NCI-H1436 treated with DMSO at 0.1 percent for 48 hours (cell line): ENCODE measurements at places on chromosomes 3 and 15.

DNA sequence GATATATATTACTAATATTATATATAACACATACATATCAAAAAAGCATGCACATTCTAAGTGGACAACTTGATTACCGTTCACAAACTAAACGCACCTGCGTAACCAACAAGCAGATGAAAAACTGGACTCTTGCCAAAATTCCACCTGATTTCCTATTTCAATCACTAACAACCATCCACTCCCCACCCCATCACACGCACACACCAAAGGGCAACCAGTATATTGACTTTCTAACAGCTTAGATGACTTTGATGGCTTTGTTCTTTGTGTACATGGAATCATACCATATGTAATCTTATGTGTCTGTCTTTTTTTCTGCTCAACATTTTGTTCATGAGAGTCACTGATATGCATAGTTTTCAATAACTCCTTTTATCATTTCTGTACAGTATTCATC is 496.8 kb upstream of the ARRDC4 start:
- DNase-seq, result no peak

GRCh38 chr15:31374489-31374888 is 47.9 kb downstream of the KLF13 start:
- no peak for DNase-seq

- no peak for DNase-seq
Measured at GRCh38 chr3:54870423-54870822, 57.4 kb downstream of the LRTM1 start.

- no peak for DNase-seq
Measured at GRCh38 chr3:177464392-177465256, 267.3 kb upstream of the TBL1XR1 start.

DNA sequence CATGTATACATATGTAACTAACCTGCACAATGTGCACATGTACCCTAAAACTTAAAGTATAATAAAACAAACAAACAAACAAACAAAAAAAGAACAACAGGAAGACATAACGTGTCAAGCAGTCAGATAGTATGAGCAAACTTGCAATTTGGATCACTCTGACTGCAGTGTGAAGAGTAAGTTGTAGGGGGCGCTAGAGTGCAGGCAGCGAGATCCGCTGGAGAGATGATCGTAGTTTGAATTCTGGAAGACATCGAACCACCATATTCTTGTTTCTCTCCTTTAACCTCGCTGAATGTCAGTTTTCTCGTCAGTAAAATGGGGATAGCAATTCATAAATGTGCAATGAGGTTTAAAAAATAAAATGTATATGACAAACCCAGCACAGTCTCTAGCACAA is 165.2 kb upstream of the LMCD1 start:
- DNase-seq, result no peak

- DNase-seq, result no peak
Measured at GRCh38 chr3:41365973-41366372, 166.7 kb downstream of the CTNNB1 start.

DNA sequence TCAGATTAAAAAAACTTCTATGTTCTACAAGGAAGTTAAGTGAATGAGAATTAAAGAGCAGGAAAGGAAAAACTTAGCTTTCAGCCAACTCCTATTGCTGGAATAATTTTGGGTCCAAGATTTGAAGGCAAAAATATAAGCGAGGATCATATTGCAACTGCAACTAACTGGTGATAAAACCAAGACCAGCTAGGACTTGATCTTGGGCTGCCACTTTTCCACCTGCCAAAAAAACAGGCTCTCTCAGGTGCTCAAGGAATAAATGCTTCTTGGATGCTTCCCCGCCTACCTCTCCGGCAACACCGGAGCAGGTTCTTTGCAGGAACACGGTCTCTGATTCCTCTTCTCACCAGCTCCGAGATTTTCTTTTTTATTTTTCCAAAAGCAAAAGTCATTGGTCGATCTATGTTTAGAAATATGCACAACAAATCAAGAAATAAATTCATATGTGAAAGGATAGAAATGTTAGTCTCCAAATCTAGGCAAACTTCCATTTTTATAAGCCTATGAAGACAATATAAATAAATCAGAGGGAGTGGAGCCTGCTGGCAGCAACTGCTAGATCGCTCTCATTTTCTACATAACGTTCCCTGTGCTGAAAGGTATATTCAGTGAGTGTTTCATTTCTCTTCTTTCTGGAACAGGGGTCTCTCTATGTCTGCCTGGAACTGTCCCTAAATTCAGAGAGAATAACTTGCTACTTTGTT is 241.9 kb downstream of the NTRK3 start:
- DNase-seq, result no peak

DNA sequence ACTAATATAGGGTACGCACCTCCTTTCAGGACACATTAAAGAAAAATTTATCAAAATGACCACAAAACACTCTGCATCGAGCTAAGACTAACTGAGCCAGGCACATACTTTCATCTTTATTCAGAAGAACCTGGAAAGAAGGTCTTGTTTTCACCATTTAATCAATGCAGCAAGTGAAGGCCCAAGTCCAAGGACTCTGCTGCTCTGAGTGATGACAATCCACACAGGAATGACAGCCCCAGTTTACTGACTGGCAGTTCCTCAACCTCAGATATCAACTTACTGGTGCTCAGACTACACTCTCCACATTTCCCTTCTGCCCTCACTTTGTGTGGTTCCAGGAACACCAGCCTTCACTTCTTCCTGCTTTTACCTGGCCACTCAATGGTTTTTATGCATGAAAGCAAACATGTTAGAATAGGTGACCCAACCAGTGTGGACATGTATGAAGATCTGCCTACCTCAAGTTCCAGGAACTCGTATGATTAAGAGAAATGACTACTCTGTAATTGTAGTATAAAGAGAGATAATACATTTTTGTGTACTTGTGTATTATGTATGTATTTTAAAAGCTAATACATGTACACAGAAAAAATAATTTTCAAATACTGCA is 29.1 kb upstream of the RASA2 start:
- no peak for DNase-seq
